Kidney (tissue), 22 donors: ENCODE measurements at places on chromosomes 2 and 18.

- no peak for DNase-seq
- H3K4me1 ChIP-seq = peaks cover 3% of the 10 kb centered on the region
- no peaks in the 10 kb centered on the region for H3K36me3 ChIP-seq
- H3K4me3 ChIP-seq = no peak overlapping the region
- H3K27me3 ChIP-seq = peaks cover 11% of the 10 kb centered on the region
- no peak overlapping the region for H3K27ac ChIP-seq
Observed at GRCh38 chr2:238851026-238851425, 3.1 kb downstream of the TWIST2 start.

- no peak for DNase-seq
- H3K4me1 ChIP-seq = peaks cover 4% of the 10 kb centered on the region
- no peak overlapping the region for H3K27ac ChIP-seq
- H3K27me3 ChIP-seq = no peaks in the 10 kb centered on the region
- H3K36me3 ChIP-seq = peaks cover 9% of the 10 kb centered on the region
Observed at GRCh38 chr2:174385201-174385600, 10.3 kb upstream of the SCRN3 start.

DNA sequence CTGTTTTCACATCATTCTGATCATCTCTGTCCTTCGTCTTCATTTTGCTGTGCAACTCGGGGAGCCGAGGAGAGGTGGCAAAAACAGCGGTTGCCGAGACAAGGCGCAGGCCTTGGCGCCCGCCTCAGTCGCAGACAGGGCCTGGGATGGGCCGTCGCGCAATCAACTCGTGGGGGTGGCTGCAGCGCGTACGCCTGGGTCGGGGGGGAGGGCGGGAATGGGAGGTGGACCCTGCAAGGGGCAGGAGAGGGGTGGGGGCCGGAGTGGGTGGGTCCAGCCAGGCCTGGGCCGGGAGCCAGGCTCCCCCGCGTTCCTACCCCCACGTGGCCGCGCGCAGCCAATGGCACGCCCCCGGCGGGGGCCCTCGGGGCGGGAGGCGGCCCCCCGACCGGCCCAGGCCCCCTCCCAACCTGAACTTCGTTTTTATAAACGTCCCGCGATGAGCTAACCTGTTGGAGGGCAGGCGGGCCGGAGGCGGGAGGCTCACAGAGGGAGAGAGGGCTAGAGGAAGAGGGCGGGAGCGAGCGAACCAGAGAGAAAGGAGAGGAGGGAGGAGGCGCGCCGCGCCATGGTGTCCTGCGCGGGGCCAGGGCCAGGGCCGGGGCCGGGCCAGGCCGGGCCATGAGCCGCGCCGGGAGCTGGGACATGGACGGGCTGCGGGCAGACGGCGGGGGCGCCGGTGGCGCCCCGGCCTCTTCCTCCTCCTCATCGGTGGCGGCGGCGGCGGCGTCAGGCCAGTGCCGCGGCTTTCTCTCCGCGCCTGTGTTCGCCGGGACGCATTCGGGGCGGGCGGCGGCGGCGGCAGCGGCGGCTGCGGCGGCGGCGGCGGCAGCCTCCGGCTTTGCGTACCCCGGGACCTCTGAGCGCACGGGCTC lies at the start of gene HOXD13:
HOXD13 (plus strand) TSS at position 452 of the 875 bp plus-strand sequence; CDS start at position 622, 170 bp downstream.
- peaks cover 90% of the 10 kb centered on the region for H3K27me3 ChIP-seq
- peak; percentile 68 for DNase-seq
- H3K27ac ChIP-seq = no peak within 1 kb of the TSS
- H3K4me3 ChIP-seq = no peak within 1 kb of the TSS
- no peaks in the 10 kb centered on the region for H3K4me1 ChIP-seq
- H3K36me3 ChIP-seq = no peaks in the 10 kb centered on the region

GRCh38 chr2:190180313-190181122 lies 118.0 kb upstream of the MSTN start:
- H3K4me3 ChIP-seq = peak overlapping the region; percentile 76
- H3K4me1 ChIP-seq = no peaks in the 10 kb centered on the region
- no peaks in the 10 kb centered on the region for H3K27me3 ChIP-seq
- peak overlapping the region; percentile 89 for H3K27ac ChIP-seq
- DNase-seq = peak; percentile 70
- no peaks in the 10 kb centered on the region for H3K36me3 ChIP-seq

DNA sequence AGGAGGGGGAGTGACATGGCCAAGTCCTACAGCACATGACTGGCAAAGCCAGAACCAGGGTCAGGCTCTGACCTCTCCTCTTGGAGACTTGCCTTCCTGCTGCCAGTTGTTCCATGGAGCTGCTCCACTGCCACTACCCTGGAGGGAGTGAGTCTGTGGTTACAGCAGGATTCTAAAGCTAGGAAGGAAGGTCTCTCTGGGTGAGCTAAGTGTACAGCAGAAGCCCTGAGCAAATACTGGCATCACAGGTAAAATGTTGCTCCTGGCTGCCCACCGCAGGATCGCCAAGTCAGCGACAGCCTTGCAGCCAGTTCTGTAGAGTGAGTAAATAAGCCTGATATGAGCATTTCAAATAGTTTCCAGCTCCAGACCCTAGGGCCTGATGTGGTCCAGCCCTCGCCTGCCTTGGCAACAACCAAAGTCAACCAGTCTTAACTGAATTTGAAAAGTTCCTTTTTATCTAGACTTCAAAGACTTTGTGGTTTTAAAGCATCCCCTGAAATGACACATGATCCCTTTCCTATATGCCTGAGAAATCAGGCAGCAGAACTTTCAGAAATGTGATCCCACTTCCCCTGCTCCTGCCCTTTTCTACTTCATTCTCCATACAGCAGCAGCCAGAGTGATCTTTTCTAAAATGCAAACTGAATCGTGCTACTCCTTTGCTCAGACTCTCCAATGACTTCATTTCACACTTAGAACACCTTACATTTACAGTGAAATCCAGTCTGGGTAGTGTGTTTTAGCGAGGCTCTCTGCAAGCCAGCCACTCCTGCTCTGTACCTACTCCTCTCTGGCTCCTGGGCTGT lies 114.3 kb downstream of the MGAT5 start:
- peak; percentile 46 for DNase-seq
- no peak overlapping the region for H3K4me3 ChIP-seq
- no peak overlapping the region for H3K27ac ChIP-seq
- H3K27me3 ChIP-seq = no peaks in the 10 kb centered on the region

DNA sequence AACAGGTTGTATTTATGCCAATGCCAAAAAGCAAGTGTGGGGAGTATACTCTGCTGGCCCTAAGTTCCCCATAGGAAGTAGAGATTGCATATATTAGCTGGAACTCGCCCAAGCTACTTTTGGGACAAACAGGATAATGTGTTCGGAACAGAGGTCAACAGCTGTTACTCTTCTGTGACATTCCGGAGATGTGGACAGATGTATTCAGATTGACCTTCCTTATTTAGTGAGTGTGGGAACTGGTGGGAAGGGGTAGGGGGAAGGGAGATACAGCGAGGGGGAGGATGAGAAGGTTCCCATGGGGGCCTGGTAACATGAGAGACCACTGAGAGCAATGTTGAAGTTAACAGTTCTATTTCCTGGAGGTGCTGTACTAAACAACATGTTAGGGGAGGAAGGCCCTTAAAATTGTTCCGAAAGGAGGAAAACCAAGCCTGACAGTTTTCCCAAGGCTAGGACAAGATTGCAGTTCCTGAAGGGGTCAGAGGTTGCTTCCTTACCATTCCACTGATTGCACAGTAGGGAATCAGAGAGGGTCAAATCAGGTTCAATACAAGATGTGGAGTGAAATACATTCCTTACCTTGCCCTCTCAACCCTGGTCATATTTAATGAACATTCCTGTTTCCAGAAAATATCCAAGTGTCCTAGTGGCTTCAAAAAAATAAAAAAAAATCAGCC lies 14.3 kb upstream of the CD28 start:
- no peaks in the 10 kb centered on the region for H3K27me3 ChIP-seq
- peaks cover 6% of the 10 kb centered on the region for H3K4me1 ChIP-seq
- H3K27ac ChIP-seq = peak overlapping the region; percentile 20
- DNase-seq = peak; percentile 88
- no peak overlapping the region for H3K4me3 ChIP-seq

GRCh38 chr2:170856066-170856465 lies 39.4 kb downstream of the GAD1 start:
- no peaks in the 10 kb centered on the region for H3K4me1 ChIP-seq
- no peak overlapping the region for H3K4me3 ChIP-seq
- no peaks in the 10 kb centered on the region for H3K27me3 ChIP-seq
- DNase-seq = no peak

DNA sequence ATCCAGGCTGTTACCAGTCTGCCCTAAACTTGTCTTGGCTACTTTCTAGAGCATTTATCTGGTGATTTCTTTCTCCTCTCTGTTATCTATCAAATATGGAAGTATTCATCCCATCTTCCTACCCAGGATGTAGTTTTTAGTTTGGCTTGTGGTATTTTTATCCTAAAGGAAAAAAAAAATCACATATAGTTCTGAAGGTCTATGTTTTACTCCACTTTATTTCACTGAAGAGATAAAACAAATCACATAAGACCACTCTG lies 62.2 kb downstream of the PXDN start:
- no peaks in the 10 kb centered on the region for H3K4me1 ChIP-seq
- H3K27me3 ChIP-seq = no peaks in the 10 kb centered on the region
- H3K4me3 ChIP-seq = no peak overlapping the region
- no peak overlapping the region for H3K27ac ChIP-seq
- no peak for DNase-seq

- H3K27ac ChIP-seq = no peak overlapping the region
- no peak overlapping the region for H3K4me3 ChIP-seq
- DNase-seq = peak; percentile 37
- no peaks in the 10 kb centered on the region for H3K4me1 ChIP-seq
- H3K36me3 ChIP-seq = no peaks in the 10 kb centered on the region
- H3K27me3 ChIP-seq = no peaks in the 10 kb centered on the region
Observed at GRCh38 chr18:555705-556457, 24.3 kb upstream of the CETN1 start.

DNA sequence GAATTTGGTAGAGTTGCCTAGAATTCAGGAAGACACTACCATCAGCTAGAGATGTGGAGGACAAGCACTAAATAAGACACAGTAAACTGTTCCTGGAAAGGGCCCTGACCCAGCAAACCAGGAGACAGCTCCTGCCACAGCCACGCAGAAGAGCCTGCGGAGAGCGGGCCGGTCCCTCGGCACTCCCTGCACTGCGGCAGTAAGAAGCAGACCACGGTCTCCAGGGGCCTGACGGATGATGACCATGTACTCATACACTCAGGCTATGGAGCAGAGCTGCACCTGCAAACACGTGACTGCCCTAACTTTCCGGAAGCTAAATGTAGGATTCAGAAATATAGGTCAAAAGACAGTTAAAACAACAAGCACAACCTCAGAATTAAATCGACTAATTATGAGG lies 72.9 kb downstream of the ZNF516 start:
- no peak overlapping the region for H3K4me3 ChIP-seq
- no peaks in the 10 kb centered on the region for H3K27me3 ChIP-seq
- H3K27ac ChIP-seq = no peak overlapping the region
- H3K4me1 ChIP-seq = peaks cover 5% of the 10 kb centered on the region
- no peak for DNase-seq

DNA sequence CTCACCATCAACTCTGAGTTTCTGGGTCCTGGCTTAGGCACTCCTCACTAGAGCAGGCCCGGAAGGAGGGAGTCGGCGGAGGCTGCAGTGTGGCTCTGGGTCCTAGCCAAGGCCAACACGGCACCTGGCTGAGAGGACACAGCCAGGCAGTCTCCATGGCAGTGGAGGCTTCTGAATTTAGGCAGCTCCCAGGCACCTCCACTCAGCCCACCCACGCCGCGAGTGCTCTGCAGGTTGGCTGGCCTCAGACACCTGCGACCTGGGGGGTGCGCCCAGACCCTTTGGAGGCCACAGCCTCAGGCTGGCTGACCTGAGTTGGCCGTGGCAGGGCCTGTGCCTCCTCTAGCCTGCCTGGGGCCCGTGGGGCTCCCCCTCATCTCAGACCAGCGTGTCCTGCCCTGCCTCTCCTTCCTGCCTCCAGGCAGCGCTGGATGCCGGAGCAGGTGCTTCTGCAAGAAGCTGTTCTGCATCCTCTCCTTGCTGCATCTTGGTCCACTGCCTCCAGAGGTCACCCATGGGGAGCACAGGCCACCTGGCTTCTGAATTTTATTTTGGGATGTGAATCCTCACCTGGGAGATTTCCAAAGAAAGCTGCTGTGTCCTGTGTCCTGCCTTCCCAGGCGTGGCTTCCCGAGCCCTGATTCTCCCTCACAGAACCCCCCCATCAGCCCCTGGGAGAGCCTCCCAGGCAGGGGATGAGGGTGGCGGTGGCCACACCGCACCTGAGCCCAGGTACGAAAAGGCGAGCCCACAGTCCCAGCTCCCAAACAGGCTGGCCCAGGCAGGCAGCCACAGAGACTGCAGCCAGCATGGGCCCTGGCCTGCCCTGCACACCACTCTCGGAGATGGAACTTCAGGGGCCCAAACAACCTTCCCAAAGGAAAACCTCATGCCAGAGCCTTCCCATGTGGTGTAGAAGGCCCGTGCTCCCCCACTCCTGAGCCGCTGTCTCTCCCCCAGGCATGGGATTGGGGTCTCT lies 23.4 kb downstream of the AQP12A start:
- no peaks in the 10 kb centered on the region for H3K4me1 ChIP-seq
- no peak overlapping the region for H3K4me3 ChIP-seq
- no peaks in the 10 kb centered on the region for H3K36me3 ChIP-seq
- H3K27ac ChIP-seq = no peak overlapping the region
- DNase-seq = no peak

DNA sequence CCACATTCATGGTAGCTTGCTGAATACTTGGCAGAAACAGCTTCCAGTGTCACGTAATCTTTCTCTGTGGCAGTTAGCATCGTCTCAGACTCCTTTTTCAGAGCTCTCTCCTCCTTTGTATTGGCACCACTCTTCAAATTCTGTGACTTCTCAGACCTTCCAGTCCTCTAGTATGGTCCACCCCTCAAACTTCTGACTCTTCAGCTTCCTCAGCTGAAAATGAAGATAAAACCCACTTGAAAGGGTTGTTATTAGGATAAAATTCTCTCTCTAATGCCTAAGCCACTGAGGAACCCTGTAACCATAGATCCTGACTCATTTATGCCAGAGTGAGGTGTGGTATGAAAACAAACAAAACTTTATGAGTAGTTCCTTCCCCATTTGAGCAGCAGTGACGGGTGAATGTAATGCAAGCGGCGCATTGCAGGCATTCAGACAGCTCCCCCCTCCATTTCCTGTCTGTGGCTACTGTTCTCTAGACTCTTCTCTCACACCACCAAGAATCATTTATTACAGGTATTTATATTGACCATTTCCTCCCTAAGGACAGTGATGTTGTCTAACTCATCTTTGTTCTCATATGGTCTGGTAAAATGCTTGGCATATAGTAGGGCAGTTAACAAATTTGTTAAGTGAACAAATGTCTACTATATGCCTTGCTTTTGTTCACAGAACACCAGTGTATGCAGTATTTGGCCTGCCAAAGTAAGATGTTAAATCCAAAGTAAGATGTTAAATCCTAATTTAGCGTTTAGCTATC lies 35.3 kb downstream of the GALNT1 start:
- no peaks in the 10 kb centered on the region for H3K4me1 ChIP-seq
- no peak overlapping the region for H3K4me3 ChIP-seq
- no peak overlapping the region for H3K27ac ChIP-seq
- H3K36me3 ChIP-seq = no peaks in the 10 kb centered on the region
- DNase-seq = peak; percentile 43

DNA sequence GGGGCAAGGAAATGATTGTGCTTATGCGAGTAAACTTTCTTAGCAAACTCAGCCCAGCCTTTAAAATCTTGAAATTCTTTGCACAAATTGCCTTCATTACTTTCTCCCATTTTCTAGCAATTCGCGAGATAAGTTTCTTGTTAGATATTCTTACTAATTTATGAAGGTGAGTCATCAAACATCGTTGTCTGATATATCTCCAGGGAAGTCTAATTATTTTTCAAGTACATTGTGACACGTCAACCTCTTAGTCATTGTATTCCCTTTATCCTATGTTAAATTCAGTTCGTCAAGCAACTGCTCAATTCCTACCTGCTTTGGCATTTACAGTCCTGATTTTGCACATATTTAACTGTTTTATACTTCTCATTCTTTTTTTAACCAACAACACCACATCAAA lies 854.5 kb upstream of the CRIM1 start:
- no peak for DNase-seq
- H3K27me3 ChIP-seq = no peaks in the 10 kb centered on the region
- H3K4me1 ChIP-seq = no peaks in the 10 kb centered on the region
- H3K36me3 ChIP-seq = no peaks in the 10 kb centered on the region
